A549 treated with DMSO at 1 μM for 4 hours (cell line): ENCODE measurements at places on chromosomes 6 and 20. TPM values are rescaled to one million over a fixed set of nuclear protein-coding genes. Genes with fewer than 3 reads are reported as not detected.

The ABHD16B gene
- 0.05 TPM in 1 of 5 replicates, not detected in the others for total RNA-seq

The CDH22 gene
- total RNA-seq = 0.03 to 0.07 TPM (median 0.04 TPM) in 4 of 5 replicates, not detected in the other

The TBXT gene
- not detected in 5 replicates for total RNA-seq

The RAD21L1 gene
- 0.05 to 0.12 TPM in 2 of 5 replicates, not detected in the others for total RNA-seq

The PRKN gene
- 0.05 to 0.29 TPM in 2 of 5 replicates, not detected in the others for total RNA-seq

The LAMA2 gene
- 0.26 to 0.70 TPM (median 0.51 TPM) in 5 replicates for total RNA-seq

The SLC22A23 gene
- 8.4 to 11.8 TPM (median 10.6 TPM) in 5 replicates for total RNA-seq

The DAAM2 gene
- 0.02 TPM in 1 of 5 replicates, not detected in the others for total RNA-seq

The ANKRD60 gene
- not detected in 5 replicates for total RNA-seq

The FNDC11 gene
- total RNA-seq = 0.07 to 0.20 TPM (median 0.16 TPM) in 5 replicates

The ANGPT4 gene
- 0.02 to 0.03 TPM (median 0.02 TPM) in 3 of 5 replicates, not detected in the others for total RNA-seq

The CFB gene
- 1.7 to 3.4 TPM (median 2.1 TPM) in 5 replicates for total RNA-seq

The FAXC gene
- total RNA-seq = 6.3 to 8.8 TPM (median 6.8 TPM) in 5 replicates
